Heart right ventricle (tissue), 16 donors: ENCODE measurements at places on chromosomes 1 and 21. TPM values are rescaled to one million over a fixed set of nuclear protein-coding genes. Genes with fewer than 3 reads are reported as not detected.

Gene HSD11B1
- 3.4 TPM for total RNA-seq

Gene CD46
- total RNA-seq = 114 TPM

Gene DTL
- total RNA-seq = 0.57 TPM

GRCh38 chr1:212012034-212012740 lies 23.2 kb downstream of the INTS7 start:
- H3K4me3 ChIP-seq = no peak overlapping the region
- H3K27ac ChIP-seq = no peak overlapping the region
- peaks cover 39% of the 10 kb centered on the region for H3K36me3 ChIP-seq
- no peaks in the 10 kb centered on the region for H3K27me3 ChIP-seq
- no peaks in the 10 kb centered on the region for H3K4me1 ChIP-seq

DNA sequence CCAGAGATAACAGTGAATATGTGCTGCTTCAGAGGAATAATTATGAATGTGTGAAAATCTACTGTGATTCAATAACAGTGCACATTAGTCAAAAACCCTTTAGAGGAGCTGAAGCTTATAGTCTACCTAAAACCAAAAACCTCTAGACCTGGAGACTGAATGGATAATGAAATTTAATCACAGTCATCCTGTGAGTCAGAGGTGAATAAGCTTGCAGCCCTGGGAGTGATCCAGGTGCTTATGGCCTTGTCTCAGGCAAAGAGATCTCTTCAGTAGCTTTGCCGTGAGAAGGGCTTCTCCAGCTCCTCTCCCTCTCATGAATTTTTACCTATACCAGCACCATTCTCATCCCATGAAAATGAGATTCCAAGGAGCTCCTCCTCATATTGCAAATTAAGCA lies 81.3 kb upstream of the RGS4 start:
- no peak overlapping the region for H3K4me3 ChIP-seq
- no peak overlapping the region for H3K27ac ChIP-seq
- peaks cover 5% of the 10 kb centered on the region for H3K27me3 ChIP-seq

DNA sequence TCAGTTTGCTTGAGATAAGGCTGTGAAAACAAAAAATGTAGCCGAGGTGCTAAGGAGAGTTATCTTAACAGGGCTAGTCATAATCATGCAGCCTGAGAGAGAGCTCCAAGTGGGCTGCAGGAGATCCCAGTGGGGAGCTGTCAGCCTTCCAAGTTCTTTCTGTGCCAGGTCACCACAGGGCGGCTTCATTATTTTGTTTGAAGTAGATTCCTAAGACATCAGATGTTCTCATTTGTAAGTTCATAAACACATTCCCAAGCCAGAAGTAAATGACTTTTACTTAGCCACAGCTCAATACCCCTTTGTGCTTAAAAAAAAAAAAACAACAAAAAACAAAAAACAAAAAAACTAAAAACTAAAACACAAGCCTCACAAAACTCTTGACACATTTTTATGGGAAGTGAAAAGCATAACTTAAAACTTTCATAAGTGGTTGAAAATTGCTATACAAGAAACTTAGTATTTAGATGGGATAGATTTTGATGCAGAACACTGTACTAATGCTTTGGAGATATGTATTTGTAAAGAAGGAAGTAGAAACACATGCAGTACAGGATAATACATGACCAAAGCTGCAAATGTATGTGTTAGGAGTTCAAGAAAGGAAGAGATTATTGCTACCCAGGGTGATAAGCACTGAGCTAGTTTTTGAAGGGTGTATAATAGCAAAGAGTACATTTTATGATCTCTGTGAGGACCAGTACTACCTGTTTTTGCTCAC lies 8.6 kb downstream of the CDC14A start:
- no peaks in the 10 kb centered on the region for H3K27me3 ChIP-seq
- DNase-seq = peak; percentile 47
- no peak overlapping the region for H3K4me3 ChIP-seq
- no peaks in the 10 kb centered on the region for H3K36me3 ChIP-seq
